ENCODE measurements at places on chromosomes 1 and 21.
A peak's percentile ranks its signal among the peaks of the same experiment; 100 is the strongest.

GRCh38 chr21:14538483-14538882 lies 7.6 kb downstream of the SAMSN1 start:
- DNase-seq: no peak

GRCh38 chr1:32627596-32628162 lies 22.7 kb downstream of the ZBTB8OS start:
- DNase-seq: no peak

GRCh38 chr1:3359756-3360440 lies 94.6 kb upstream of the ARHGEF16 start:
- no peak for DNase-seq

GRCh38 chr1:30966690-30967369 lies 58.3 kb upstream of the SDC3 start:
- no peak for DNase-seq

DNA sequence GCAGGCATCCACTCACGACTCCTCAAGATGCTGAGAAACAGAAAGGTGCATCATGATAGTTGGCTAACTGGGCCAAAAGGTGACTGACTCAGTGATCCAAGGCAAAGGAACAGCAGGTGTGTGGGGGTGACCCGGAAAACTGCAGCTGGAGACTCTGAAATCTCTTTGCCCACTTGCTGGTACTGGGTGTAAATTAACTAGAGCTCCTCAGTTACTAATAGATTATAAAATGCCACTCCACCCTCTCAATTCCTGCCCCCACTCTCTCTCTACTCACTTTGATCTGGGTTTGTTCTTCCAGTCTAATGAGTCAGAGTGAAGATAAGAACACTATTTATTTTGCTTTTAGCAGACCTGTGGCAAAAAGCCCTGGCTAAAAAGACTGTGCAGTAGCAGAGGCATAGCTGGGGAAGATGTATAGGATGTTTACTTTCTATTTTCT lies 7.2 kb upstream of the PIGC start:
- no peak for DNase-seq

GRCh38 chr21:40047993-40048730 lies 180.9 kb downstream of the PCP4 start:
- no peak for DNase-seq

DNA sequence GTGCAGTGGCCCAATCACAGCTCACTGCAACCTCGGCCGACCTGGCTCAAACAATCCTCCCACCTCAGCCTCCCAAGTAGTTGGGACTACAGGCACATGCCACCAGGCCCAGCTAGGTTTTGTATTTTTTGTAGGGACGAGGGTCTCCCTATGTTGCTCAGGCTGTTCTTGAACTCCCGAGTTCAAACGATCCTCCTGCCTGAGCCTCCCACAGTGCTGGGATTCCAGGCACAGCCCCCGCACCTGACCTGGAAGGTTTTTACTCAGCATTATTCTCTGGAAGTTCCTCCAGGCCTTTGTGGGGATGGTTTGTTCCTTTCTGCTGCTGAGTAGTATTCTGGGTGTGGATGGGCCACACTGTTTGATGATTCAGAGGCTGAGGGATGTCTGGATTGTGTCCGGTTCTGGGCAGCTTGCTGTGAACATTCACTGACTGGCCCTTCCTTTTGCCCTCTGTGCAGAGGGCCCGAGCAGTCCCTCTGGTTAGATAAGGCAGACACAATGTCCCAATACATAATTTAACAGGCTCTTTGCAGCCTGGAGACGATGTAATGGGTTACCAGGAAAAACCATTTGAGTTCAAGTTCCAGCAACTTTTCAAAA lies 6.0 kb upstream of the TRAPPC10 start:
- DNase-seq: no peak

DNA sequence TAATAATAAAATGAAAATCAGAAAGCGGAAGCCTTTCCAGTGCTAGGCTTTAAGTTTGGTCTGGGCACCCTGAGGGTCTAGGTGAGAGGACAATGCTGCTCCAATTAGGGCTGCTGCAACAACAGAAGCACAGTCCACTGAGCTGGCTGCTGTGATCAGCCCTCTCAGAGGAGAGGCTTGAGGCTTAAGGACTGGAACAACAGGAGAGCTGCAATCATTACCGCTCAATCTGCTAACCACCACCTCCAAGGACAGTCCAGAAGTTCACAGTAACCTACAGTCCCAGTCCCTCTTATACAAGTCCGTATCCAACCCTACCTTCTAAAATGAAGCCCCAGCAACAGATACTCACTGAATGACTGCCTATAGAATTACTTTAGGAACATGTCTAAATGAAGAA lies 62.1 kb downstream of the USP24 start:
- peak; percentile 44 for DNase-seq
